ENCODE measurements at places on chromosomes 16 and 17. TPM values are rescaled to one million over a fixed set of nuclear protein-coding genes. Genes with fewer than 3 reads are reported as not detected.

Gene CDK3
- total RNA-seq = 12.8 TPM

Gene TUBG2
- total RNA-seq = 23.4 TPM

Gene CYBA
- total RNA-seq = 359 TPM

Gene SDR42E2
- 0.28 TPM for total RNA-seq

Gene NPB
- 2.8 TPM for total RNA-seq

Gene ACSM2A
- total RNA-seq = not detected

Gene ZNF624
- total RNA-seq = 5.8 TPM

Gene KIF2B
- total RNA-seq = not detected

Gene TNS4
- 0.66 TPM for total RNA-seq

Gene RPRML
- total RNA-seq = 0.57 TPM

Gene GP1BA
- not detected for total RNA-seq

Gene ZSCAN10
- 0.49 TPM for total RNA-seq

Gene SMIM22
- total RNA-seq = not detected

Gene GLIS2
- 0.08 TPM for total RNA-seq

Gene C1QTNF8
- total RNA-seq = not detected

Gene DHRS7C
- not detected for total RNA-seq

Gene IL17C
- total RNA-seq = 0.86 TPM

Gene TEKT3
- not detected for total RNA-seq

Data from OCI-LY7 (cell line).